Activated naive CD8-positive, alpha-beta T cell treated with anti-CD3 and anti-CD28 coated beads, Interleukin-2, amount 50 U/mL, for 24 hours (primary cell): ENCODE measurements at places on chromosomes 4 and X.

- no peaks in the 10 kb centered on the region for H3K27me3 ChIP-seq
- peaks cover 39% of the 10 kb centered on the region for H3K36me3 ChIP-seq
- H3K4me3 ChIP-seq: no peak overlapping the region
These were observed 594.6 kb downstream of the IL15 start for GRCh38 chr4:142230991-142231390.

- DNase-seq: no peak
- no peak overlapping the region for H3K4me3 ChIP-seq
- no peaks in the 10 kb centered on the region for H3K27me3 ChIP-seq
- no peaks in the 10 kb centered on the region for H3K36me3 ChIP-seq
- no peaks in the 10 kb centered on the region for H3K4me1 ChIP-seq
- H3K27ac ChIP-seq: no peak overlapping the region
These were observed 8.7 kb upstream of the ANK2 start for GRCh38 chr4:113040793-113041192.

DNA sequence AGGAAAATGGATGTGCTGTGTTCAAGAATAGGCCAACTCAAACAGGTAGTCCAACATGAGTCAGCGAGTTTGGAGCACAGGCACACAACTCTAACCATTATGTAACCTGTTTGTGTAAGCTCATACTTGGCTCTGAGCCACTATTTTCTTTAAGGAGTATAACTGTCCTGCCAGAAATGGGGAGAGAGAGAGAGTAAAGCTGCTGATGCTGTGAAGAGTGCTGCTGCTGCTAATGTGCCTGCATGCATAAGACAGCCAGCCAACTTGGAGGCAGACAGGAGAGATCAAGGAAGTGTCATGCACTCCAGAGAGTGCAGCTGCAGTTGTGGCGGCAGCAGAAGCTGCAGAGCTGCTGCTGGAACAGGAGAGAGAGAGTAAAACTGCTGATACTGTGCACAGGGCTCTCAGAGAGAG, 11.7 kb upstream of the STATH start:
- DNase-seq: no peak
- H3K4me3 ChIP-seq: no peak overlapping the region
- H3K4me1 ChIP-seq: no peaks in the 10 kb centered on the region
- H3K27ac ChIP-seq: no peak overlapping the region
- H3K36me3 ChIP-seq: no peaks in the 10 kb centered on the region
- H3K27me3 ChIP-seq: no peaks in the 10 kb centered on the region

DNA sequence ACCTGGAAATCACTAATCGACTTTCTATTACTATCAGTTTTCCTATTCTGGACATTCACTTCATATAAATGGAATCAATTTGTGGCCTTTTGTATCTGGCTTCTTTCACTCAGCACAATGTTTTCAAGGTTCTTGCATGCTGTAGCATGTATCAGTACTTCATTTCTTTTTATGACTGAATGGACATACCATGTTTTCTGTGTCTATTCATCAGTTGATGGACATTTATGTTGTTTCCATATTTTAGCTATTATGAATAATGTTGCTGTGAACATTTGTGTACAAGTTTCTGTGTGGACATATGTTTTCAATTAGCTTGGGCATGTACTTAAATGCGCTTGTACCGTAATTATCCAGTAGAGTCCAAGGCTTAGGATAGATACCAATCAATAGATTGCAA, 19.9 kb upstream of the RELL1 start:
- no peaks in the 10 kb centered on the region for H3K36me3 ChIP-seq
- H3K27me3 ChIP-seq: no peaks in the 10 kb centered on the region
- no peak overlapping the region for H3K4me3 ChIP-seq
- no peak overlapping the region for H3K27ac ChIP-seq
- H3K4me1 ChIP-seq: no peaks in the 10 kb centered on the region

- no peaks in the 10 kb centered on the region for H3K4me1 ChIP-seq
- DNase-seq: no peak
- no peak overlapping the region for H3K27ac ChIP-seq
- no peak overlapping the region for H3K4me3 ChIP-seq
- H3K27me3 ChIP-seq: no peaks in the 10 kb centered on the region
These were observed 35.3 kb downstream of the PNPLA4 start for GRCh38 chrX:7891928-7892327.

GRCh38 chr4:174808836-174809235, 20.2 kb downstream of the GLRA3 start:
- no peak overlapping the region for H3K27ac ChIP-seq
- H3K4me1 ChIP-seq: no peaks in the 10 kb centered on the region
- DNase-seq: no peak
- H3K27me3 ChIP-seq: no peaks in the 10 kb centered on the region

- no peak for DNase-seq
- H3K27me3 ChIP-seq: peaks cover 27% of the 10 kb centered on the region
- no peak overlapping the region for H3K4me3 ChIP-seq
- no peaks in the 10 kb centered on the region for H3K4me1 ChIP-seq
- H3K27ac ChIP-seq: no peak overlapping the region
- H3K36me3 ChIP-seq: no peaks in the 10 kb centered on the region
These were observed 115.5 kb upstream of the STOX2 start for GRCh38 chr4:183789657-183790056.
